ENCODE measurements at places on chromosomes 3 and 15.

DNA sequence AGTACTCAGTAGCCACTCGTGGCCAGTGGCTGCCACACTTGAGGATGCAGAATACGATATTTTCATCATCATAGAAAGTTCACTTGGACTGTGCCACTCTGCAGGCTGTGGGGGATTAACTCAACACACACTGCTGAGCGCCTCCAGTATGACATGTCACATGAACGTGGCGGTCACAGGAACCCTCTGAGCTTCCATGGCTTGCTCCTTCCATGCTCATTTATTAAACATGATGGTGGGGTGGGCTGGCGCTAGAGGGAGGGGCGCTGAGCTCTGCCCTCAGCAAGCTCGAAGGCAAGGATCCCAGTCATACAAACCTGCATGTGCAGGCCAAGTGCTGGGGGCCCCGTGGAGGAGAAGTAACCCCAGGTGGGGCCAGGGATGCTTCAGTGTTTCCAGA is 85.5 kb downstream of the WNT7A start:
- no peak for DNase-seq

DNA sequence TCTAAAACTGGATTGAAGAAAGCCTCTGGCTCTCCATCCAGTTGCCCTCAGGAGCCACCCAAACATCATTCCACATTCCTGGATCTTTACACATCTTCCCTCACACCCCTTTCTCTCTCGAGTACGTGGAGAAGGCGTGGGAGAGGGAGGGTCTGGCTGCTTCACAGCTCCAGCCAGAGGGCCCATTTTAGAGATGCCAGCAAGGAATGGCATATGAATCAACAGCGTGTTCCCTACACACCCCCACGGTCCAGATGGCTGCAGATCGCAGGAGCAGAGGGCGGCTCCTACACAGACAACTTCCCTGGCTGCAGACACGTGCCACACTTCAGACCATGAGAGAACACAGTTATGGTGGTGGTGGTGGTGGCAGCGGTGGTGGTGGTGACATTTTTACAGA is 280.1 kb downstream of the ERC2 start:
- no peak for DNase-seq

DNA sequence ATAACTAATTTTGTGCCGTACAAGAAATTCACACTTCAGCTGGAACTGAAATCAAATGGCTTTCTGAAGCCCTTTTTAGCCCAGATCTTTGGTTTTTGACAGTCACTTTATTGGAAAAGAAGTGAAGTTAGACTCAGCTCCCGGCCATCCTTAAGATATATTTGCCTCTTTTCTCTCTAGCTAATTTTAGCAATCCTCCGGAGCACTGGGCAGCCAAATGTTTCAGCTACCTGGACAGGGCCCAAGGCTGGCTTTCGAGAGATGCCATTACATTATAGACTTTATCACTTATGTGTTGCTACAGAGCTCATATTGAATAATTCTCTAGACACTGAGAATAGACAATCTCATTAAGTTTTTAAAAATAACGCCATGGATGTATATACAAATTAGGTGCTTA is 28.5 kb upstream of the RPL39L start:
- no peak for DNase-seq

DNA sequence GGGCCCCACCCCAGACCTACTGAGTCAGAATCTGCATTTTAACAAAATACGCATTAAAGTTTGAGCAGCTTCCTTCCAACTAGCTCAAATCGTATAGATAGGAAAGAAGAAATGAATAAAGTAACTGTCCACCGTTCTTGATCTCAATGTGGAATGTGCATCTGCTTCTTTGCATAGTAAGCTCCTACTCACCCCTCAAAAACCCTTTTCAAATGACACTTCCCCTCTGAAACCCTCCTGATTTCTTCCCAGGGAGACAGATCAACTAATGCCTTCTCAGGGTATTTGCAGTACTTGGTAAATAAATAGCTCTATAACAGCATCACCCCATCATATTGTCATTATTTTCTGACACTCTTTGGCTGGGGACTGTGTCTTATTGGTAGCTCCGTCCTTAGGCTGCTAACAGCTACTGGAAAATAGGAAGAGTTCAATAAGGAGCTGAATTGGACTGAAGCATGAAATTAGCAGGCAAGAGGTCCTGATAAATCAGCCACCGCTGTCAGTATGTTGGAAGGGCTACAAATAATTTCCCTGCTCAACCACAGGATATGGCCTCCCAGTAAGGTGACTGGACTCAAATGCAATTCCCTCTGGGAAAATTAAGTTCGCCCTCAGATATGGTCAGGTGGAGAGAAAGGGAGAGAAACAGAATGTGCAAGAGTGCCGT is 10.2 kb downstream of the OXTR start:
- DNase-seq, result no peak

- no peak for DNase-seq
Observed at GRCh38 chr3:37630441-37630840, 231.2 kb upstream of the CTDSPL start.

DNA sequence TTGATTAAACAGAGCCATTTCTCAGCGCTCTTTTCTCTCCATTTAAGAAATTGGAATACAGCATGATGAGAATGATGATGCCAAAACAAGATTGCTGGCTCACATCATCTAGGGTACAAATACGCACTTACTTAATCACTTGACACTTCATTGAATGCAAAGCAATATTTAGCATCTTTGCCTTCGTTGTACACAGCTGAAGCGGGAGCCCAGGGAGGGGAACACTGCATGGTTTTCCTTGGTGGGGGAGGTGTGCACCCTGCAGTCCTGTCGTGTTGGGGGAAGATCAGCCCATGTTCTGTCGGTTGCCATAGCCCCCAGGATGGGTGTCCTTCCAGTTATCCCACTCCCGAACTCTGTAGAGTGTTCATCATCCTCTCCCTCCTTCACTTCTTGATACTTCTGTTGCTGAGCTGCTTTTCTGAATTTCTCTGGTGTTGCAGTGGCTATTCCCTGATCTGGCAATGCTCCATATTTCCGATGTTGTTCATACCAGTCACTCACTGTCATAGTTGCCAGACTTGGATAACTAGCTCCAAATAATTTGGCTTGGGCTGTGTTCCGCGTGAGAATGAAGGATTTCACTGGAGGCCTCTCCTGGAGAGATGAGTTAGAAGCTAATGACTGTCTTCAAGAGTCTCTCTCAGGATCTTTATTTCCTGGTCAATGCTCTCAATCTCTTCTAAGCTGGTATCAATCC is 50.1 kb upstream of the DYNC1LI1 start:
- no peak for DNase-seq

- no peak for DNase-seq
Observed at GRCh38 chr3:18382760-18383369, 42.3 kb downstream of the SATB1 start.

DNA sequence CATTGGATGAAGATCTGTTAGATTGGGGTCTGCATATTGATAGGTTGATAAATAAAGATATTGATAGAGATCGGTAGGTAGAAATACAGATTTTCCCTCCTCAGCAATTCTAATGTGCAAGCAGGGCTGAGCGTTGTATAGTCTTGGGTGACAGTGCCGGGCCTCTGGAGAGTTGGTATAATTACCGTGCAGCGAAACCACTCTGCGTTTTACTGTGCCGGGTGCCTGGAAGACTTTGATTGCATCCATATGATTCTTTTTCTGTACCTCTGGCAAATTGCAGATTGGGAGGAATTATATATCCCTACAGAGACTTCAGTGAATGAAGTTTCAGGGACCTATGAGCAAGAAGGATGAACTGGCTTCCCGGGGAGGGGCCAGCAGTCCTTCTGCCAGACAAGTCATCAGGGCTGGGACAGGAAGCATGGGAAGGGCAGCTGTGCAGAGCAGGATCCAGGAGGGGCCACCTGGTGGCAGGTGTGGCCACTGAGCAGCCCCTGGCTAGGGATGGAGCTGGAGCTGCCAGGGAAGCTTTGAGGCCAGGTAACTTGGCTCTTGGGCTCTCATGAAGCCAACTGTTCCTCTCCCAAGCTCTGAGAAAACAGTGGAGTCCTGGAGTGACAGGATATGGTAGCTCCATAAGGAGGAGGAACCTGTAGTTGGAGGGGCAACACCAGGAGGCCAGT is 132.5 kb downstream of the APBA2 start:
- no peak for DNase-seq

- no peak for DNase-seq
Observed at GRCh38 chr3:47617086-47618010, 38.7 kb upstream of the CSPG5 start.

- peak; percentile 29 for DNase-seq
Observed at GRCh38 chr3:50530001-50530970, 26.9 kb upstream of the CACNA2D2 start.

DNA sequence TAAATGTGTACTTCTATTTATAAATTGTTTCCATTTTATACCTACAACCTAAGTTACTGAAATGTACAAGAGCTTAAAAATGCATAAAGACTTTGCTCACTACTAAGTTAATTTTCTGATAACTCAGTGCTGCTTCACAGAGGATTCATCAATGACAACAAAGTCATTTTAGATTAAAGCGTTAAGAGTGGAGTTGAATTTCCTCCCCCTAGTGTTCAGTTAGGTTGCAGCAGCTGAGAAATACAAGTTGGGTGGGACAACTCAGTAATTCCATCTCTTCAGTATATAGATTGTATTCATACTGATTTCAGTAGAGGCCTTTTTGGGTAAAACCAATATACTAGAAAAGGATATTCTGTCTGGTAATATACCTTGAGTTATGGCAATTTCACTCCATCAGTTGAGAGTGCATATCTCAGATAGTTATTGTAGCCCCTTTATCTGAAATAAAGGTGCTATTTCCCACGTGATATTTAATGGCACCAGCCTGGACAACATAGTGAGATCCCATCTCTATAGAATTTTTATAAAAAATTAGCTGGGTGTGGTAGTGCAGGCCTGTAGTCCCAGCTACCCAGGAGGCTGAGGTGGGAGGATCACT is 6.9 kb upstream of the RPL35A start:
- DNase-seq, result peak; percentile 50

- no peak for DNase-seq
Observed at GRCh38 chr3:138433892-138434275, 532 bp upstream of the ESYT3 start.

GRCh38 chr3:29240248-29240647 is 40.6 kb upstream of the RBMS3 start:
- DNase-seq, result no peak

DNA sequence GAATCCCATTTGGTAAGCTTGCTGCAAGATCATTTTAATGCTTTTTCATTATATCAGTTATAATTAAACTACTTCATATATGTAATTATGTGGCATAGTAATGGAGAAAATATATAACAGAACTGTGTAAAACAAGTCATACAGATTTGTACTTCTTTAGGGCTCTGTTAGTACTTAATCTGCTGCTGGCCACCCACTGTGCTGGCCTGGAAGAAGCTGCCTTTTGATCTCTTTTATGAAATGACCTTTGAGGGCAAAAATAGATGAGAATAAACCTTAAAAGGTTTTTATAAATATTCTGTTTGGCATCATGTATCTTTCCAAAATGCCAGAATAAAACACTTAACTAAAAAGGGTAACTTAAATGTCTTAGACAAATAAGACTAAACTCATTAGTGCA is 262.9 kb downstream of the ZIC1 start:
- DNase-seq, result no peak

GRCh38 chr3:160169139-160169976 is 55.9 kb upstream of the C3orf80 start:
- DNase-seq, result no peak

- DNase-seq, result no peak
Observed at GRCh38 chr3:128098234-128098633, 25.4 kb downstream of the RUVBL1 start.

DNA sequence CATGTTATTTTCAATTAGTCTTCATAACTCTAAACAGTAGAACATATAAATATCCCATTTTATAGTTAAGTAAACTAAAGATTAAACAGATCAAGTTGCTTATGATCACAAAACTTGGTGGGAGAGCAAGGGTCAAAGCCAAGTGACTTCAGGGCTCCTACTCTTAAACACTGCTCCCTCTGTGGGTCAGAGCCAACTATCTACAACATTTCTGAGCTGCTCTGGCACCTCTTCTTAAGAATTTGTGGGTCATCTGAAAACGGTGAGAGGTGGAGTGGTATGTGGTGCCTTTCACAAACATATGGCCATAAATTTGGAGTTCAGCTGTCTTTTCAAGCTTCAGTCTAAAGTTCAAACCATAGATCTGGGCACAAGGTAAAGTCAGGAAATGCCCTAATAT is 10.9 kb downstream of the ATG3 start:
- DNase-seq, result no peak

- DNase-seq, result no peak
Observed at GRCh38 chr3:113575206-113575605, 42.9 kb downstream of the SIDT1 start.

DNA sequence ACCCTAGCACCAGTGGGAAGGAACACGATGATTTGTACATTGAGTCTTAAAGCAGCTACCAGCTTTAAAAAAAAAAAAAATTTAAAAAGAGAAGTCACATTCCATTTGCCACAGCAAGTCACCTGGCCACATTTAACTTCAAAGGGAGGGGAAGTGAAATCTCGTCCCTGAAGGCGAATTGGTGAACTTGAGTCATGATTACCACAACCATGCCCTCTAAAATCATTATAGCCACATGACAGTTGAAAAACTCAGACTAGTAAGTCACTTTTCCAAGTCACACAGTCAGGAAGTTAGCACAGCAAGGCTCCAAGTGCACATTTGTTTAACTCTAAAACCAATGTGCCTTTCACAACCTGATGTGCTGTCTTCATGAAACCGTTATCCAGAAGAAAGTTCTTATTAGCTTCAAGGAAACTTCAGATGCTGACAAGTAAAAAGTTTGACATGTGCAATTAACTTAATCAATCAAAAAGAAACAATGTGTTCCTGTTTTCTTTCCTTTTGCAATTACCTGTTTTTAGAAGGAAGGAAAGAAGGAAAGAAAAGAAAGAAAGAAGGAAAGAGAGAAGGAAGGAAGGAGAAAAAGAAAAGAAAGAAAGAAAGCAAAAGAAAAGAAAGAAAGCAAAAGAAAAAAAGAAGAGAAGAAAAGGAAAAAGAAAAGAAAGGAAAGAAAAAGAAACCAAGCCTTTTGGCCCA is 8.3 kb upstream of the THSD4 start:
- no peak for DNase-seq

- DNase-seq, result no peak
Observed at GRCh38 chr3:177349384-177349783, 152.1 kb upstream of the TBL1XR1 start.

DNA sequence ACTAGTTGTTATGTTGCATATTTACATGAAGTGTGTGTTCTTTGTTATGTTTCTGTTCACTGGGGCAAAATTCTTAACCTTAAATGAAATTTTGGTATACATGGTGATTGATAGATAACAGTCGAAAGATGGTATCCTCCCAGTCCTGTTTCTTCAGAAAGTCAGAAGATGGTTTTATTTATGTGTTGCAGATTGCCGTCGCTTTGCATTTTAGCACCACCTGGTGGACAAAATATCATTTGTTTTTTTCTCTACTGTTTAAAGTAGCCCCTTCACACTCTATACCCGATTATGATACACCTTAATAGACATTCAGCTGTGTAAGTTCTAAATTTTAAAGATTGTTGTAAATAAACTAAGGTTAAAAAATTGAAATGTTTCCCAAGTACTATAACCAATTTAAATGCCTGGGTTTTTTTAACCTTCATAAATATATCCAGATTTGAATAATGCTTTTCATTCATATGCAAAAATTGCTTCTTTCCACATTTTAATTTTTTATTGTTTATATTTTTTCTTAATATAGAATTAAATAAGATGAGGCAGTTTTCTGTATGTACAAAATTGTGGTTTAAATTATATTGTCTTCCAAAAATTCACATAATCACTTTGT is 152.2 kb downstream of the ALCAM start:
- peak; percentile 74 for DNase-seq

GRCh38 chr3:31377045-31377642 is 155.6 kb upstream of the STT3B start:
- no peak for DNase-seq
